HT1080 (cell line): ENCODE measurements at places on chromosomes 16 and 17.

DNA sequence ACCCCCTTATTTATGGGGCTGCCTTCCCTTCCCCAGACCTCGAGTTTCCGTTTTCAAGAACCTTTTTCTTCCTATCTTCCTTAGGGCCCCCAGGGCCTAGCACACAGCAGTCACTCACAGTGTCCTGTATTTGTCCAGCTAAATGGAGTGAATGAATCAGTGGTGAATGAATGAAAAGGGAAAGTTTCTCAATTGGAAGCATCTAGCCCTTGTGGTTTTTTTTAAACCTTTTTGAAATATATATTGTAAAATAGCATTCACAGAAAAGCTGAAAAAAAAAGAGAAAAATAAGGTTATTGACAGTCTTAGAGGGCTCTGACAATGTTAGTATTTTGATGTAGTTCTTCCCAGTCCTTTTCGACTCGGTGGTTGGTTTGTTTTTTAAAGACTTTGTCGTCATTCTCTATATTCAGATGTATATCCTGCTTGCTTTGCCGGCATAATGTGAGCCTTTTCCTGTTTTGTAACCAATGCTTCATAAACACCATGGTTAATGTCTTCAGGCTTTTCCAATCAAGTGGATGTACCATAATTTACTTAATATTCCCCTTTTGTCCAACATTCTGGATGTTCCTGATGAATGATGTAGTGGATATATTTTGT lies 45.3 kb downstream of the RAI1 start:
- DNase-seq: no peak

DNA sequence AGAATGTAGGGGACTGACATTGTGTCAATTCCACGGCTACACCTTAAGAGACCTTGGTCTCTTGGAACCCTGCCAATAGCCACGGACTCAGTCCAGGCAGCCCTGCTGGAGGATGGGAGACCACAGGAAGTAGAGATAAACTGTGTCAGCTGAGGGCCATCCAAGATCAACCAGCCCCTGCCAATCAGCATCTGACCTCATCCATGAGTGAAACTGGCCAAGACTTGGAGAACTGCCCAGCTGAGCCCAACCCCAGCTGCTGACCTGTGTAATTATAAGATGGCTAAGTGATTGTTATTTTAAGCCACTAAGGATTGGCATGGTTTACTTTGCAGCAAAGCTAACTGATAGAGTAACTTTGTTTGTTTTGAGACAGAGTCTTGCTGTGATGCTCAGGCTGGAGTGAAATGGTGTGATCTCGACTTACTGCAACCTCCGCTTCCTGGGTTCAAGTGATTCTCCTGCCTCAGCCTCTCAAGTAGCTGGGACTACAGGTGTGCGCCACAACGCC lies 13.3 kb upstream of the YWHAE start:
- peak; percentile 77 for DNase-seq

- DNase-seq: no peak
Measured at GRCh38 chr17:51646539-51646938, 386.2 kb downstream of the UTP18 start.

- DNase-seq: no peak
Measured at GRCh38 chr16:8796469-8797363, 723 bp downstream of the TMEM186 start.

DNA sequence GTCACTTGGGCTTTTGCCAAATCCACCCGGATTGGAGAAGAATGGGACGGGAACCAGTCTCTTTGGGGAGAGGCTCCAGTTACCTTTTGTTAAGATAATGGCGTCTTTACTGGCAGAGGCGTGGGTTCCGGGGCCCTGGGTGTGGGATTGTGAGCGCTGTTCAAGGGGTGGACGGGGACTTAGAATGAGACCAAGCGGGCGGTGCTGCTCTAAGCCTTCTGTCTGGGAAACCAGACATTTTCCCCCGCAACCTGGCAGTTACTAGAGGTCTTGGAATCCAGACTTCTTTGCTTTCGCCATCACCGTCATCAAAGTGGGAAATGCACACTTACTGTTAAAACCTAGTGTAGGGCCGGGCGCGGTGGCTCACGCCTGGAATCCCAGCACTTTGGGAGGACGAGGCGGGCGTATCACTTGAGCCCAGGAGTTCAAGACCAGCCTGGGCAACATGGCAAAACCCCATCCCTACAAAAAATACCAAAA lies 706 bp downstream of the TEN1 start:
- DNase-seq: no peak

GRCh38 chr17:68106085-68106484 lies 70.5 kb downstream of the KPNA2 start:
- DNase-seq: no peak

DNA sequence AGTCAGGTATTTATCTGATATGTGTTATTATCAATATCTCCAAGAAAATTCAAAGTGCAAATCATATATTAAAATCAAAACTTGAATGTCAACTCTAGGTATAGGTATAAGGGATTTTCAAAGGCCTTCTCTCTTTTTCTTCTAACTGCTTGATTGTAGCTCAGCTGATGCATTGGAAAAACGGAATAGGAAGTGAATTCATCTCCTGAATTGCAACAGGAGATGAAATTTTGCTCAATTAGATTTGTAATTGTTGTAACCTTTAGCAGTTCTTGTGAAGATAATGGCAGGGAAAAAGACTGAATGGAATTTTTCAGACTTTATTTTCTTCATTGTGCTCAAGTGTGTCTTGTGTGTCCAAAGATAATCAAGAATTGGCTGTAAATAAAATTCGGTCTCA lies 190.2 kb upstream of the KCNJ16 start:
- DNase-seq: no peak

DNA sequence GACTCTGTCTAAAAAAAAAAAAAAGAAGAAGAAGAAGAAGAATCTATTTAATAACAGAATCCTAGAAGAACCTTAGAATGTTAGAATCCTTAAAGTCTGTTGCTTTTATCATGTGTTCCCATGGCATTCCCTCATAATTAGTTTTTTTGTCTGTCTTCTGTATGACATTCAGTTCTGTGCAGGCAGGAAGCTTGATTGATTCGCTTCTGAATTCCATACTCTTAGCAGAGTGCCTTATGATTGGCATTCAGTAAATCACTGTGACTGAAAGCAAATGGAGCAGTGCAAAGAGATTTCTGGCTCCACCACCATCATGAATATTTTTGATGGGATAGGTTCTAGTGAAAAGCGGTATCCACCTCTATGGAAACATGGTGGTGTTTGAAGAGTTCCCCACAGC lies 1065.9 kb upstream of the RBFOX1 start:
- no peak for DNase-seq

DNA sequence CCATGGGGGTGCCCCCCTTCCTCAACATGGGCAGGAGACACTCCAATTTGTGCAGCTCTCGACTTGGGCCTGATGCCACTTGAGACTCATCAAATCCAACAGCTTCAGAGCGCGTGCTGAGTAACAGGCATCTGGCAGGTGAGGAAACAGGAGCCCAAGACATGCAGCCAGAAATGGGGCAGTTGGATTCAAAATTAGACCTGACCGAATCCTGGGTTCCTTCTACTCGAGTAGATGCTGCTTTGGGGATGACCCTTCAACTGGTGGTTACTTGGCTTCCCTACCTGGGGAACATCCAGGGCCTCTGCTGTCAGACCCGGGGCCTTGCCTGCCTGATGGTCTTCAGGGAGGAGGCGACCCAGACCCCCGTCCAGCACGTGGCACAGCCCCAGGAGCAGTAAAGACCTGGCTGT lies 488 bp upstream of the NTN3 start:
- no peak for DNase-seq

GRCh38 chr16:67277999-67278772 lies 1.1 kb upstream of the PLEKHG4 start:
- DNase-seq: peak; percentile 89

GRCh38 chr16:6993544-6993943 lies 339.1 kb upstream of the RBFOX1 start:
- DNase-seq: no peak
